ENCODE measurements at places on chromosomes 7 and 10.

GRCh38 chr10:128566361-128566968, 440.2 kb upstream of the MKI67 start:
- no peak for DNase-seq

GRCh38 chr7:105849122-105849855, 27.1 kb downstream of the ATXN7L1 start:
- peak; percentile 61 for DNase-seq

DNA sequence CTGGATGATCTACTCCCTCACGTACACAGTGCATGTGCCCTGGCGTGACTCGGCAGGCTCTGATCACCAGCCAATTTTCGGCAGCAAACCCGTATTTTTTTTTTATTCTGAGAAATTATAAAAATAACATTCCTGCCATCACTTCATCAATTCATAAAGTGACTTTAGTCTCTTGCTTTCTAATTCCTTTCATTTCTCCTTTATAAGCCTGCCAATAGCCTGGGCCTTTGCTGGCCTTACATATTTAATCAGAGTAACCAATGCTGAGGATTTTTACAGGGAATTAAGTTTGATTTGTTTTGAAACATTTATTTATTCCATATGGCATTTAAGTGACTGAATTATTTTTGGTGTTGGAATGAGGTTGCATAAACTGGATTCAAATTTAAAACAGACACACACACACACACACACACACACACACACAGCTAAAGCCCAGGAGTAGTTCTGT, 140.8 kb downstream of the ETV1 start:
- DNase-seq = no peak

- no peak for DNase-seq
Measured at GRCh38 chr7:139830782-139831501, 1.9 kb downstream of the TBXAS1 start.

GRCh38 chr10:102917962-102918816, at the start of gene CNNM2:
CNNM2 (plus strand) TSS chr10:102918294; CDS start chr10:102918481, 187 bp downstream.
- DNase-seq = peak; percentile 94

- DNase-seq = no peak
Measured at GRCh38 chr7:115014794-115015193, 92.9 kb downstream of the MDFIC start.

- no peak for DNase-seq
Measured at GRCh38 chr10:92849576-92850090, 1.3 kb downstream of the EXOC6 start.

DNA sequence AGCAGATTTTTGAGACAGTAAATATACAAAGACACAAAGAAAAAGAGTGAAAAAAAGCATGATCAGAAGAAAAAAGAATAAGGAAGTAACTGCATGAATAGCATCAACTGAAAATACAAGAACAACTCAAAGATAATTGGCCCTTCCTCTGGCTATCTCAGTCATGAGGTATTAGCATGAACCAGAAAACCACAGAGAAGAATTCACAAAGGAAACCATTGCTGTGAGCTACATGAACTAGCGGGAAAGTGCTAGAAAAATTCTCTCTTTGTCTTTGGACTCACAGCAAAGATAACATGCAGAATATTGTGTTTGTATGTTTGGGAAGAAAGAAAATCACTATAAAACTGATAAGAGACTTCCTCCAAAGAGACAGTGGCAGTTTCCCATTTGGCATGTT, 82.9 kb downstream of the SORCS1 start:
- no peak for DNase-seq

- peak; percentile 73 for DNase-seq
Measured at GRCh38 chr7:21253740-21254687, 173.9 kb upstream of the SP4 start.

- no peak for DNase-seq
Measured at GRCh38 chr7:7570584-7570983, 3.9 kb downstream of the MIOS start.

DNA sequence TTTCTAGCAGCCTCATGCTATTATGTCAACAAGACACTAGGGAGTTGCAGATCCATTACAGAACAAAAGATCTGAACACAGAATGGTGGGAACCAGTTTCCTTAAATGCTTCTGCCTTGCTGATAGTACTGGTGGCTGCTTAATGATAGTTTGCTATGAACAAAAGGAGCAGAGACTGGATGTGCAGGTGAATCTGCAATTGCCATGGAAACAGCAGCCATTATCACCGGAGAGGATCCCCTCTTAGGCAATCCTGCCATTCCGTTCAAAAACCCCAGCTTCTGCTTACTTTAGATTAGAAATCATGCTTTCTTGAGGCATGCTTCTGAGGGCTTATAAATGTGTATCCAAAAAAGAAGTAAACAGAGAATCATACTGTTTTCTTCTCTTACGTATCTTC, 80.0 kb upstream of the PRKAR2B start:
- DNase-seq = no peak

DNA sequence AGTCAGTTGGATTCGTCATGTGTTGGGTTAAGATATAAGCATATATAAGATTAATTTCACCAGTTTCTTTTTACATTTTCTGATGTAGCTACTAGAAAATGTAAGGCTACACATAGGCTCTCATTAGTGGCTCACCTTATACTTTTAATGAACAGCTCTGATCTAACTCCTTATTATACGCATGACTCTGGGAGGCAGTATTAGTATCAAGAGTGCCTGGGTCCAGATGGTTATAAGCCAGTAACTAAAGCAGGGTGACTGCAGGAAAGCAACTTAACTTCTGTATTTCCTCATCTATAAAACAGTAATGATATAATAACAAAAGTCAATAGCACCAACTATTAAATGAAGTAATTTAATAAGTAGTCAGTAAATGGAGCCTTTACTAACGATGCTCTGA, 1.4 kb upstream of the ELMO1 start:
- DNase-seq = no peak

DNA sequence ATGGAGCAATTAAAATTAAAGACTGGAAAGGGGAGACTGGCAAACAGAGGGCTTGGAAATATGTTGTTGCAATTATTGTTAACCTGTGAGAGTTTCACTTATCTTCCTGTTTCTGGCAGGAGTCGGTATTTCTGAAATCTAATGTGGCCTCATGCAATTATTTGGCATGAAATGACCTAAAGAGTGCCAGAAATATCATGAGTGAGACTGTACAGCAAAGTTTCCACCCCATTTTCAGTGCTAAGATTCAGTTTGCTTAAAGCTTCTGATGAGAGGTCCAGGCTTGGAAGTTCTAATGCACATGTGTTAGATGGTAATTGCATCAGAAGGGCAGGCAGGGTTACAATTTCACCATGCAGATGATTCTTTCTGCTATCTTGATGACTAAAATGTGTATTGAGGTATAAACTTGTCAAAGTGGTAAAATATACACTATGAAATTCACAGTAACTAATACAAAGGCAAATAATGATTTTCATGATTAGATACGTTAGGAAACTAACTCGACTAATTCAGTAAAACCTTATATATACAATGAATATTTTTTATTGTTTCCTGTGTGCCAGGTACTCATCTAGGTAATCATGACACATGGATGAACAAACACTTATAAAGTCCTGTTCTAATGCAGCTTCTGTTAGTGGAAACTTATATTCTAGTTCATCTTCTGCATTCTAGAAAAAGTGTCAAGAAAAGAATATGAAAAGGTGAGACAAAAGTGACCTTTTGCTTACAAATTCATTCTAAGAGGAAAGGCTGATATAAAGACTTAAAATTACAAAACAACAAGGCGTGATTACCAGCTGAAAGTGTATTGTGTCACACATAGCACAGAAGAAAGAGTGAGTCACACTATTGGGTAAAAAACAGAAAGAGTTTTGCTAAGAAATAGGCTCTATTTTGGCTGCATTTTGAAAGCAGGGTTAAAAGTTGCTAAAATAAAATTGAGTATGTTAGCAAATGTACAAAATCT, 533.4 kb upstream of the SEMA3D start:
- DNase-seq = no peak

- DNase-seq = no peak
Measured at GRCh38 chr7:96921231-96921630, 84.1 kb upstream of the DLX6 start.

- peak; percentile 67 for DNase-seq
Measured at GRCh38 chr7:87219545-87220025, at the start of gene TMEM243. TMEM243 (minus strand) TSS chr7:87219732; CDS start chr7:87219503, 229 bp downstream.

GRCh38 chr7:5379546-5379945, 44.1 kb downstream of the TNRC18 start:
- no peak for DNase-seq

- DNase-seq = peak; percentile 56
Measured at GRCh38 chr10:48533951-48534720, 70.7 kb downstream of the ARHGAP22 start.

DNA sequence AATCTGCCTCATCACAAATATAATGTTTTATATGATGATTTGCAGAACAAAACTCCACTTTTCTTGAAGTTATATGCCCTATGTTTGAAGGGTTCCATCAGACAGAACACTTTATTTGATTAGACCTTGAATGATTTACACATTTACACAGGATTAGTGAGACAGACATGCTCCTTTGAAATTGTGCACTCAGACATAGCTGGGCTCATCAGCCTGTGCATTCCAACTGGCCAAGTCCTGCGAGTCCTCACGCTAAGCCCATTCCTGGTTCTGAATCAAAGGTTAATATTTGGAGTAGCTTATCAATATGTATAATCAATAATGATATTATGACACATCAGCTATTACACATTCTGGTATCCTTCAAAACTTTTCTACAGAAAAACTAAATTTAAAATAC, 173.6 kb downstream of the MBL2 start:
- no peak for DNase-seq

- DNase-seq = no peak
Measured at GRCh38 chr10:132238371-132239125, 51.8 kb downstream of the DPYSL4 start.

GRCh38 chr10:125152450-125153368, 7.7 kb downstream of the CTBP2 start:
- no peak for DNase-seq

- no peak for DNase-seq
Measured at GRCh38 chr10:101357958-101358357, 4.0 kb downstream of the BTRC start.

Measured in iPS-NIHi11 (cell line).